A172 (cell line): ENCODE measurements at places on chromosomes 4 and X. TPM values are rescaled to one million over a fixed set of nuclear protein-coding genes. Genes with fewer than 3 reads are reported as not detected.

SPANXB1 gene
- total RNA-seq, result 5.3 and 5.5 TPM in 2 replicates

IQCM gene
- total RNA-seq, result 0.21 and 0.65 TPM in 2 replicates

HUWE1 gene
- 57.4 and 69.9 TPM in 2 replicates for total RNA-seq

TMPRSS11B gene
- not detected in 2 replicates for total RNA-seq

HADH gene
- 7.7 and 10.8 TPM in 2 replicates for total RNA-seq

NUDT11 gene
- not detected in 2 replicates for total RNA-seq

ZCCHC18 gene
- total RNA-seq, result 0.60 TPM in 1 of 2 replicates, not detected in the other

DNA sequence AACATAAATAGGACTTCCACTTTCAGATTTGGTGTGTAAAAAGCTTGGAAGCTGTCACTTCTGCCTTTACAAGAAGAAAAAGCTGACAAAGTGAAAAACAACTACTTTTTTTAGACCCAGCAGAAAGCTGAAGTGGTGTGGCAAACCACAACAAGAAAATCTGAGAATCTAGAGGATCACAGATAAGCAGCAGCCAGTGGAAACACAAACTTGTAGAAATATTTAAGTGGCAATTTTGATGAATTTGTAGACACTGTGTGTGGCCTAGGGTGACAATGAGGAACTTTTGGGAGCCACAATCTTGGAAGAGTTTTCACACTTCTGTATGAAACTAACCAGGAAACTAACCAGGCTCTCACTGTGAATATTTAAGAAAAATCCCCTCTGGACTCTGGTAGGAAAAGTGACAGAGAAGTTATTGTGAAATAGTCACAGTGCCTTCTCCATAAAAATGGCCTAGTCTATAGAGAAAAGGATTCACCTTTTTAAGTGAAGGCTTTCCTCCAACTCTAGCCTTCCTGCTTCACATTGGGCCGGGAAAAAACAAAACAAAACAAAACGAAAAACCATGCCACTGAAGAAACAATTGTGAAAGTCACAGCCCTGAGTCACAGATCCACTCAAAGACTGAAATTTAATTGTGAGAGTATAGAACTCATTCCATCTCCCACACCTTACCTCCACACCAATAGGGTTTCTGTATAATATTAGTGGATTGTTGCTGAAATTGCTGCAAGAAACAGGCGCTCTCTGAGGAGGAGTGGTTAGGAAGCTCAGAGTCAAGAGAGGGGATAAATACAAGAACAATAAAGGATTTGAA is 26.7 kb upstream of the GUCY1A1 start:
- DNase-seq, result no peak

DNA sequence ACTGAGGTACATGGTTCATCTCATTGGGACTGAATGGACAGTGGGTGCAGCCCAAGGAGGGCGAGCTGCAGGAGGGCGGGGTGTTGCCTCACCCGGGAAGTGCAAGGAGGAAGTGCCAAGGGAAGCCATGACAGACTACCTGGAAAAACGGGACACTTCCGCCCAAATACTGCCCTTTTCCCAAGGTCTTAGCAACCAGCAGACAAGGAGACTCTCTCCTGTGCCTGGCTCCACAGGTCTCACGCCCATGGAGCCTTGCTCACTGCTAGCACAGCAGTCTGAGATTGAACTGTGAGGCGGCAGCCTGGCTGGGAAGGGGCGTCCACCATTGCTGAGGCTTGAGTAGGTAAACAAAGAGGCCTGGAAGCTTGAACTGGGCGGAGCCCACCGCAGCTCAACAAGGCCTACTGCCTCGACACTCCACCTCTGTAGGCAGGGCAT is 14.7 kb upstream of the USP53 start:
- DNase-seq, result no peak

GRCh38 chrX:48961585-48962091 is 4.2 kb upstream of the OTUD5 start:
- DNase-seq, result no peak

GRCh38 chr4:180391613-180392012 is 1851.6 kb upstream of the TENM3 start:
- DNase-seq, result no peak

GRCh38 chr4:100782356-100782755 is 264.5 kb upstream of the EMCN start:
- no peak for DNase-seq

GRCh38 chr4:136925203-136925602 is 607.1 kb downstream of the PCDH18 start:
- DNase-seq, result no peak

- DNase-seq, result peak; percentile 38
These were observed 30.6 kb upstream of the IL9R start for GRCh38 chrX:155966876-155967275.

- no peak for DNase-seq
These were observed 43.3 kb upstream of the GALNT7 start for GRCh38 chr4:173125216-173125812.

GRCh38 chr4:155478336-155478835 is 101.6 kb upstream of the MAP9 start:
- no peak for DNase-seq

GRCh38 chr4:102438396-102439235 is 62.5 kb upstream of the NFKB1 start:
- DNase-seq, result peak; percentile 60

GRCh38 chr4:121783210-121783609 is 17.9 kb upstream of the EXOSC9 start:
- DNase-seq, result no peak

DNA sequence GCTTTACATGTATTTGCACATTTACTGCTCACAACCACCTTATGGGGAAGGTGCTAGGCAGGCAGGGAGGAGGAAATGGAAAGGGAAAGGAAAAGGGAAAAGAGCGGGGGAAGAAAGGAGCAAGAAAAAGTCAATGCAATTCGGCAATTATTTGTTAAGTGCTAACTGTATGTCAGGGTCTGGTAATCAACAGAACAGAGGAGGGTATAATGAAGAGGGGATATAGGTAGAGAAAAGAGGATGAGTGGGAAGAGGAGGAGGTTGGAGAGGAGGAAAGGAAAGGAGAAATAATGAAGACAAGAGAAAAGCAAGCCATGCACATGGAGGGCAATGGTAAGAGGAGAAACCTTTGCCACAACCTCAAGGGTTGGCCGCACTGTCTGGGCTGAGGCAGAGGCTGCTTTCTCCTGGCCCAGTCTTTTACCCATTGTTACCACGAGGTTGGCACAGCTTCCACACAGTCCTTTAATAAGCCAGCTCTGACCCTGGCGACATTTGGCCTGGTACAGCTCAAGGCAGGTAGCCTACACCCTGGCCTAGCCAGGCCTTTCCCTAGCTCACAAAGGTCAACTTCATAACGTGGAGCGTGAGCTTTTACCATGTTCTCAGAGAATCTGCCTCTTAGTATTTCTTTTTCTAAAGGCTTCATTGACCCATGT is 836 bp downstream of the BTK start:
- no peak for DNase-seq
